ENCODE measurements at places on chromosomes 1 and 21. TPM values are rescaled to one million over a fixed set of nuclear protein-coding genes. Genes with fewer than 3 reads are reported as not detected.

DNA sequence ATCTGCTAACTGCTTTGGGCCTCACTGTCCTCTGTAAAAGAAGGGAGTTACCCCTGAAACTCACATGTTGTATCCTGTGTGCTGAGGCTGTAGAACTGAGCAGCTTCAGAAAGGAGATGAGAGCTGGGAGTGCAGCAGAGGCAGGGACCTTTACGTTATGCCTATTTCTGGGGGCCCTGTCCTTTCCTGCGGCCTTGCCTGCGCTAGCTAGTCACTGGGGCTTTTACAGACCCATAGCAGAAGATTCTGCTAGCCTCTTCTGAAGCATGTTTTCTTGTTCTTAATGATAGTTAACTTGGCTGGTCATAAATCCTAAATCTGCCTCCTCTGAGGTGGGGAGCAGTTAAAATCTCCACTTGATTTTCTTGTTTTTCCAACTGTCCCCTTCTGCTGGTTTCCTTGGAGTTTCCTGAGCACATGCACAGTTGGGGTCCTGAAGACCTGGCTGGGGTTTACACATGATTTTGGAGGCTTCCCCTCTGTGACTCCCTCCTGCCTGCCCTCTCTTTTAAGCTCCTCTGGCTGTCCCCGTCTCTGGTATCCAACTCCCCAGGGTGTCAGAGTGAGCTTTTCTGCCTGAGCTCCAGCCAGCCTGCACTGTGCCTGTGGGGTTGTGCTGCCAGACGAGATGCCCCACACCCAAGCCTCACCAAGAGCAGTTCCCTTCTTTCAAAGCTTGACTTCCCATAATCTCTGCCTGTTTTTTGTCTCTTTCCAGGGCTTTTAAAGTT is 76.6 kb downstream of the NOS1AP start:
- no peak for DNase-seq

DNA sequence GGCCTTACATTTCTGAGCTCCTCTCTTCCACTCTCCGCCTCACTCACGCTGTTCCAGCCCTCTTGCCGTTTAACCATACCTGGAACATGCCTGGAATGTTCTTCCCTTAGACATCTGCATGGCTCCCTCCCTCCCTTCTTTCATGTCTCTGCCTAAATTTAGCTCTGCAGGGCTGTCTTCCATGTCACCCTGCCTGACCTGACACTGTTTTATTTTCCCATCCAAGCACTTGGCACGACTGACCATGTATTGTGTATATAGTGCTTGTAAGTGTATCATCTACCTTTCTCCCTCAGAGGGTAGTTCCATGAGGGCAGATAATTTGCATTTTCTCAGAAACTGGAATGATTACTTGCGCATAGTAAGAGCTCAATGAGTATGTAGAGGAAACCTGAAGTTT is 47.3 kb downstream of the ST6GALNAC3 start:
- DNase-seq: no peak

DNA sequence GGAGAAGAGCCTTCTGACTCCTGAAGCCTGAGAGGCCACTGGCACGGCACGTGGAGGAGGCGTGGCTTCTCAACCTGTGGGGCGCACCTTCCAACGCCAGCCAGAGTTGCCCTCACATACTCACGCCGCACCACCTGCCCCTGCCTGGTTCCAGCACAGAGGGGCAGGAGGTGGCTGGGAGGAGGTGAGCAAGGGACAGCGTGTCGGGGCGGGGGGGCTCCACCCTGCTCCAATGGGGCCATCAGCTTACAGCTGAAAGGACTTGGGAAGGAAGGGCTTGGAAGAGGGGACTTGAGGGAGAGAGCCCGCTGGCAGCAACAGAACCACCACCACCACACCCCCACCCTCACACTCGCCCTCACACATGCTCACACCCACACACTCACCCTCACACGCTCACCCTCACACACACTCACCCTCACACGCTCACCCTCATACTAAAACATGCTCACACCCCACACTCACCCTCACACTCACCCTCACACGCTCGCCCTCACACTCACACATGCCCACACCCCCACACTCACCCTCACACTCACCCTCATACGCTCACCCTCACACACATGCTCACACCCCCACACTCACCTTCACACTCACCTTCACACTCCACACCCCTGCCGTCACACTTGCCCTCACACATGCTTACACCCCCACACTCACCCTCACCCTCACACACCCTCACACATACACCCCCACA is 41.6 kb upstream of the EDN2 start:
- DNase-seq: no peak

- DNase-seq: no peak
These were observed 14.9 kb downstream of the UTP11 start for GRCh38 chr1:38027201-38028104.

DNA sequence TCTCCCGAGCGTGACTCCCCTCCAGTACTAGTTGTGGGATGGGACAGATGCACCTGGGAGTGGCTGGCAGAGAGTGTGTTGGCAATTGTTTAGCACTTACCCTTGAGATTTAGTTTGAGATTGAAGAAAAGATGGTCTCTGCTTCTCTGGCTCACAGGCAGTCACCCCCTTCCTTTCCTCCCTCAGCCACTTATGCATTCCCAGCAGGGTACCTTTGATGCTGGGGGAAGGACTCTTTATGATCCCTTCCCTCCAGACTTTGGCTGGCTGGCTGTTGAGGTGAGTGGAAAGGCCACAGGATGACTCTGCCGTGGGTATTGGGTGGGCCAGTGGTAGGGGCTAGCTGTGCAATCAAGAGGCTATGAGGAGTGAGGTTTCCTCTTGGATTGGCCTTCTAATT is 236.8 kb downstream of the CAMTA1 start:
- DNase-seq: no peak

GRCh38 chr1:232096751-232097150 is 470.2 kb downstream of the DISC1 start:
- peak; percentile 66 for DNase-seq

DNA sequence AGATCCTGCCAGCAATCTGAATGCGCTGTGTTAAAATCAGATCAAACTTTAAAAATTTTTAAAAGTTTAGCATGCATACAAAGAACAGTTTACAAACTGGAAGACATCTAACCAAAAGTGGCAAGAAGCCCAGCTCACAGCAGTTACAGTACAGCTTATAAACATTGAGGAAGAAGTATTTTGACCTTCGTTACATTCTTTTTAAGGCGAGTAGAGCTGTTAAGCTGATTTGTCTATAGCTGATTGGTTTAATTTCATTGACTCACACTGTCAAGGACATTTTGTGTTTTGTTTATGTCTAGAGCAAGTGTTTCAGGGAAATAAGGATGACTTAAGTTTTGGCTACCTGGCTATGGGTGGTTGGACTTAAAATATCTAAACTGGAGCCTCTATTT is 3.0 kb upstream of the PGM1 start:
- DNase-seq: no peak

DNA sequence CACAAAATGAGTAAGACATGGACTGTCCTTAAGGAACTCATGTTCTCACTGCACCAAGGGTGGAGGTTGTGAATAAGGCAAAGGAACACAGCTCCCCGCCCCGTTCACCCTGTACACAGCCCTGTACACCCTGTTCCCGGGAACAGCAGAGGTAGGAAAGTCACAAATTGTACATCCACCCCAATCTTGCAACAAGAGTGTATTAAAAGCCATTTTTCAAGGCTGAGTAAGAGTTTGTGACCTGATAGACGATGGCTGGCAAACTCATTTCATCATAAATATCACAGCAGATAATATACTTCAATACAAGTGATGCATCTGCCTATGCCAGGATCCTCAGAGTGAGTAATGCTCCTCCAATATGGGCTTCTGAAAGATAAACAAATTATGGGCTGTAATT is 52.5 kb upstream of the CAMK1G start:
- no peak for DNase-seq

DNA sequence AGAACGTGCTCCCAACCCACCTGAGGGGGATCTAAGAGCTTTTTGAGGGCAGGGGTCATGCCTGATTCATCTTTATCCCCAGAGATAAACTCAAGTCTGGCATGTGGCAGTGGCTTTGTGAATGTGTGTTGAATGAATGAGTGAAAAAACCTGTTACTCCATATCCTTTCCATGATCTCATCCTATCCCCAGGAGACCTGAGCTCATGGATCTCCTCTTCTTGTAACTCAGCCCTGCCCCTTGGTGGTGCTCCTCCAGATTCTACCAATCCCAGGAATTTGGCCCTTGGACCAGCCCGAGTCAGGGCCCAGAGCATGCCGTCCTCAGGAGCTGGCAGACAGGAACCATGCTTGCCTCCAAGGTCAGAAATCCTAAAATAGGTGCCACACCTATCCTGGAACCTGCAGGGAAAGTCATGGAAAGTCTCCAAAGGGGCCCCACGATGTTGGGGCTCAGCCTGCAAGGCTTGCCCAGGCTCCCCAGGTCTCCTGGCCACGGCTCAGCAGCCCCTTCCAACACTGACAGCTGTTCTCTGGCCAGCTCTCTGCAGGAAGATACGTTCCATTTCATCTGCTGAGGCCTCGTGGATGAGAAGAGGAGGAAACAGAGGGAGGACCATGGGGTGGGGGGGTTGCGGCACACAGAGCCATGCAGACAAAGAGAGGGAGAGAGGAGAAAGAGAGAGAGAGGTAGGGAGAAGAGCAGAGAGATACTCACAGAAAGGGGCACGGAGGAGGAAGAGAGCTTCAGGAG is 214.6 kb downstream of the TRABD2B start:
- DNase-seq: no peak

GRCh38 chr1:212638492-212639151 is 30.1 kb downstream of the ATF3 start:
- DNase-seq: peak; percentile 35

- peak; percentile 87 for DNase-seq
These were observed 27.2 kb downstream of the MRPL37 start for GRCh38 chr1:54227091-54227602.

GRCh38 chr1:229349463-229350385 is 6.9 kb upstream of the CCSAP start:
- no peak for DNase-seq

DNA sequence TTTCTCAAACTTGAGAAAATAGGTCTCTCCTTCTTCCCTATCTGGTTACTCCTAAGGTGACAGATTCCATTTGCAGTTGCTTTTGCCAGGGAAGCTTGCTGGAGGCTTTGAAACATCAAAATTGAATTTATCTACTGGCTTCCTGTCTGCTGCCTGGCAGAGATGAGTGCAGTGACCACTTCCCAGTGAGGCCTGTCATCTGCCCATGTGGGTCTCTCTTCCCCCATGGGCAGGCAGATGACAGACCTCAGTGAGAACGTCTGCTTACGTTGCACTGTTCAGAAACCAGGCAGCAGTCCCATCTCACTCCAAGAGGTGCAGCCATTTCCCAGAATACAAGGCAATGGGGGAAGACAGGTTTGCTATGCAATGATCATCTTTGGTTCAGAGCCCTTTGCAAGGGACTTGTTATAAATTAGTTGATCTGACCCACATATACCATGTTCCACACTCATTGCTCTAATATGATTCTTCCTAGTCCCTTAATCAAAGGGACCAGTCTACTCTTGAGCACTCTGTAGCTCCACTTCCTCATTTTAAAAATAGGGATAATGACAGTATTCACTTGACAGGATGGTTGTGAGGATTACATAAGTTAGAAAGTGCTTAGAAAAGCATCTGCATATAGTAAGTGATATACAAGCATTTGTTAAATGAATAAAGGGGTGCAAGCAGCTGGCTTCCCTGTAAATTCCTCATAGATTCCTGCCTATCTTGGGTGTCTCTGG is 10.6 kb downstream of the PGBD5 start:
- DNase-seq: no peak

- DNase-seq: no peak
These were observed 89.0 kb downstream of the LIPI start for GRCh38 chr21:14121719-14122118.

GRCh38 chr1:27503033-27503432 is 13.1 kb upstream of the WASF2 start:
- no peak for DNase-seq

DNA sequence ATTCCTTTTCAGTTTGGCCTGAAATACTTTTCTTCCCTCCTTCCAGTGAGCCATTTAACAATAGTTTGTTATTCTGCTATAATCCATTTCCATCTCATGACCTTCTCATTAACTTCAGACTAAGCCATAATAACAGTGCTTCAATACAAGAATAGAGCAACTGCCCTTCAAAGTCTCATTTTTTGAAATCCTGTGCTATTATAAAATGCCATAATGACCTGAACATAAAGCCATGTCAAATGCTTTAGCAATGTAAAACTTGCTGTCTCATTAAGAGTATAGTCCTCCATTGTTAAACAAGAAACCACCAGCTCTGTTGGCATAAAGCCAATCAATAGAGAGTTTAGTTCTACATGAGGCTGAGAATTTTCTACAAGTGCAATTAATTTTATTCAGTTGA is 9.6 kb upstream of the PIGK start:
- DNase-seq: no peak

- no peak for DNase-seq
These were observed 174.6 kb downstream of the RWDD3 start for GRCh38 chr1:95408507-95409136.

- DNase-seq: no peak
These were observed 23.9 kb downstream of the CITED4 start for GRCh38 chr1:40838045-40838979.

- no peak for DNase-seq
These were observed 18.1 kb downstream of the KNCN start for GRCh38 chr1:46533179-46533864.

- no peak for DNase-seq
These were observed 433.8 kb downstream of the PLPP3 start for GRCh38 chr1:56145581-56145980.

DNA sequence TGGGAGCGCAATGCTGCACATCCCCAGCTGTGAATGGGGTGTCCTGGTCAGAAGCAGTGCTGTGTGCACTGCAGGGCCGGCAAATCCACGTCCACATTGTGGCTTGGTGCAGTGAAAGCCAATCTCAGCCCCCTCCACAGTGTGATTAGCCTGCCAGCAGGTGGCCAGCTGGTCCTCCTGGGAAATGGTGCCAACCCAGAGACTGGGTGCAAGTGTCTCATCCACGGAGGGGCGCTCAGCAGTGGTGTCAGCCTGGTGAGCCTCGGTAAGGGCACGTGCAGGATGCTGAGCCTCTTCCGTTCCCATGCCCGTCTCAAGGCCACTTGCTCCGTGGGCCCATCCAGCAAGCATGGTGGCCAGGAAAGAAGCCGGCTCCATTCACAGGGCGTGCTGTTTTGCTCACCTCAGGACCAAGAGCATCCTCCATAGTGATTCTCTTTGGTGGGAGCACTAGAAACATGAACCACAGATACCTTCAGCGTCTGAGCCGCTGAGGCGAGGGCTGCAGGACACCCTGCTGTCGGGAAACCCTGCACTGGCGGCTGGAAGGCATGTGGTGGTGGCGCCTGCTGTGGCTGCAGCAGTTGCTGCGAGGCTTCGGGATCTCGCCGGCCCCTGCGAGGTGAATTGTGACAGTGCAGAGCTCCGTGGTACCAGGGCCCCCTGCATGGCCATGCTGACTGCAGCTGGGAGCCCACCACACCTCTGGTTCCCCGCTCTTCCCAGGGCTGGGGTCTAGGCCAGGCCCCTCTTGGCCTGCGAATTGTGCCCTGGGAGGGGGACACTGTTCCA is 2.0 kb upstream of the SMYD3 start:
- no peak for DNase-seq

OR2T29 gene
- total RNA-seq: not detected

SMCP gene
- not detected for total RNA-seq

KPRP gene
- not detected for total RNA-seq

MRPL39 gene
- 33.2 TPM for total RNA-seq

NECTIN4 gene
- not detected for total RNA-seq

KCNE2 gene
- 0.47 TPM for total RNA-seq

WDR26 gene
- total RNA-seq: 64.4 TPM

DNASE2B gene
- total RNA-seq: not detected

GJA4 gene
- not detected for total RNA-seq

ATP6V1G3 gene
- total RNA-seq: not detected

LRRIQ3 gene
- total RNA-seq: 1.6 TPM
